ENCODE measurements at places on chromosomes 5 and 9.

DNA sequence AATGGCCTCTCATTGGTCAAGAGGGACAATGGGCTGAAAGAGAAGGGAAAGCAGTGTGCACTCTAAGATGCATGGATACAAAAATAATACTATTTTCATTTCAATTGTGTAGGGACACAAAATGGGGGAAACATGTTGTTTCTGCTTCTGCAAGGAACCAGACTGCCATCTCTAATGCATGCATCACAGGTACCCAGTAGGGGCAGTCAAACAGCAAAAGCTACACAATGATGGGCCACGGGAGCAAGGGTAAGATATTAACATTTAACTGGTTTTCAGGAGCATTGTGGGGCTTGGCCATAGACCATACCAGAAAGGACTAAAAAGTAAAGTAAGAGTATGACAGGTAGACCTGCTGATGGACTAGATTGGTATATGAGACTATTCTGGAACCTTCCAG is 535.8 kb downstream of the SPATA31D1 start:
- DNase-seq = no peak

DNA sequence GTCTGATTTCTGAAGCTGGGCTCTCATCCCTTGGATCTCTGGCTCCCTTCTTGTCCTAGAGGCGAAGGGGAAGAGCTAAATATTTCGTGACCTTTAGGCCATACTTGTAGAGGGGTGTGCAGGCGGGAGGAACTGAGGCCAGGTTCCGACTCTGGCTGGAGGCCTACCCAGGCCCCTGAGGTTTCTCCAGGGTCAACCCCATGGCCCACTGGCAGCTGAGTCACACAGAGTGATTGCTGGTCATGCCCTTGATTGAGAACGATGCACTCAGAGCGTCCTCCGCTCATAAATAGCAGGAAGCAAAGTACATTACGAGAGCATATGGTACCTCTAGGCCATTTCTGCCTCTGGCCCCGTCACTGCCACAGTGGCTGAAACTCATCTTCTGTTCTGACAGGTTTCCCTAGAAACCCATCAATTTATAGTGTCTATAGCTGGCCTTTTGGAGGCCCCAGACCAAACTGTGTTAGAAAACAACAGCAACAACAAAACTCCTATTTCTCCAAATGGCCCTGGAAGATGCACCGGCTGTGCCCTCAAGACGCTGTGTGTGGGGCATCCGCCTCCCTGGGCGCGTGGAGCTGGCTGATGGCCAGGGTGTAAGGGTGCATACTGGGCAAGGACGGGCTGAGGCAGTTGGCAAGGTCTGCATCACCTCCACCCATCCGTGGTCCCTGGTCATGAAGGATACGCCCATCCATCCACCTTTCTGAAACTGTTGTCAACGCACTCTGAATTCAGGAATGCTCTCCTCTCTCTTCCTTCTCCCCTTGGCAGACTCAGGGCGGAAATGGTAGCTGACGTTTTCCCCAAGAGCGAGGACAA is 32.9 kb upstream of the FCN1 start:
- no peak for DNase-seq

- no peak for DNase-seq
Observed at GRCh38 chr5:173001229-173001841, 17.8 kb downstream of the ATP6V0E1 start.

DNA sequence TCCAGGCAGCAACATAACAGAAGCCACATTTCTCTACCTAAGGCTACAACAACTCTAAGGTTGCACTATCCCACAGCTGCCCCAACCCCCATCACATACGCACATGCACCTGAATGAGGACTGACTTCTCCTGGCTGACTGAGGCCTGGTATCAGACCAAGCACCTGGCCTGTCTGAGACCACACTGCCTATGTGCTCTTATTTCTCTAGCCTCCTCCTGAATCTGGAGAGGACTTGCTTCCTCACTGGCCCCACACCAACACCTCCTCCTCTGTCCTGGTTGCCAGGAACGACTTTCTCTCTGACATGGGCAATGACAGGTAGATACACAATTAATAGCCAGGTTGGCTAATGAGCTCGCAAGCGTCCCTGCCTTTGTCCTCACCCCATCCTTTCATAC is 14.9 kb upstream of the VDAC1 start:
- DNase-seq = no peak

- no peak for DNase-seq
Observed at GRCh38 chr9:131096269-131097125, at the start of gene AIF1L. TSS of gene AIF1L (plus strand) at chr9:131096531. CDS start at chr9:131096630, 99 bp downstream.

DNA sequence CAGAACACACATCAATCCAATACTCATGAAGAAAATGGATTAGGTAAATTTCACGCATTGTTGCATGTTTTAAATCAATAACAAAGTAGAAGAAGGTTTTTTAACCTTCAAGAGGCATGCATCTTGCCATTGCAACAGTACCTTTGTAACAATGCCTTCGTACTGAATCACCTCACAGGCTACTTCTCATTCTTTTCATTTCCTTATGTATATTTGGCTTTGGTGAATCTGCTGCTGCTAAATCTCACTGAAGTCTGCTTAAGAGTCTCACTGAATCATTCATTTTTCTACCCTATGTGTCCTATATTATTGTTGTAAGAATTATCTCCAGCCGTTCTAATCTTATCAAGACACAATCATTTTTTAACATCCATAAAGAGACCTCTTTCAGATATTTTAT is 152.5 kb downstream of the CDH10 start:
- DNase-seq = no peak

GRCh38 chr9:75152416-75152815 is 64.1 kb downstream of the OSTF1 start:
- DNase-seq = no peak

DNA sequence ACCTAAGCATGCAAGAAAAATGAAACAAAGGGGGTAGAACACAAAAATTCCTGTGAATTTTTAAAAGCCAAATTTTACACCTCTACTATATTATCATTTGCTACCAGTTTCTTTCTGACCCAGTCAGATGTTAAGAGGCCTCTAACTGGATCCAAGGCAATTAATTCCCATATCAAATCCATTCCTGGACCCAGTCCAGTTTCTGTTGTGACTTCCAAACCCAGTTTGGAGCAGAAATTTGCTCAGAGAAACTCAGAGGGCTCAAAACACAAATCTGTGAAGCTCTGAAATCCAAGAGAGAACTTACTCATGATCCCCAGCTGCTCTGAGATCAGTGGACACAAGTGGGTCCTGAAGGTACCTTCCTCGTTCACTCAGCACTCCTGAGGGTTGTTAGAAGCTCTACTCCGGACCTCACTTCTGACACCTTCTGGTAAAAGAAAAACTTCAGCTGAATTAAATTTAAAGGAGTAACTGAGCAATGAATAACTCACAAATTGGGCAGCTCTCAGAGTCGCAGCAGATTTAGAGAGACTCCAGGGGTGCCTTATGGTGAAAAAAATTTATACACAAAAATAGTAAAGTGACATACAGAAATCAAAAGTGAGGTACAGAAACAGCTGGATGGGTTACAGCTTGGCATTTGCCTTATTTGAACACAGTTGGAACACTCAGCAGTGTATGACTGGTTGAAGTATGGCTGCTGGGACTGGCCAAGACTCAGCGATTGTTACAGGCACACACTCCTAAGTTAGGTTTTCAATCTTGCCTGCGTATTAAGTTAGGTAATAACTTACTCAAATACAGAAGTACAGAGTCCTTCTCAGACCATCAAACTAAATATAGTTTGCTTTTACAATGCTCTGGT is 32.4 kb downstream of the INSL4 start:
- no peak for DNase-seq

DNA sequence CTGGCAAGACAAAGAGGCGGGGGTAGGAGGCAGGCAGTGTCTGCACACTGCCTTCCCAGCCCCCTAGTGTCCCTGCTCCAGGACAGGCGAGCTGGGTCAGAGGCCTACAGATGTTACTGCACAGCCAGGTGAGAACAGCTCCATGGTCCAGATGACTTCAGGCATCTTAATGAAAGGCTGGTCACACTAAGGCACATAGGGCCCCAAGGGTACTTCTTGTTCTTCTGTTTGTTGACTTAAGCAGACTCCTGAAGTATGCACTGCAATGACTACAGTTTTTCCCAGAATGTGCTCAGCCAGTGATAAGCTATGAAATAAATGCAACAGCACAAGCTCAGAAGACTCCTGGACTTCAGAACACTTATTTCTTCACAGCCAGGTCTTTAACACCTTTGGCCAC is 27.4 kb downstream of the ATPSCKMT start:
- DNase-seq = no peak

DNA sequence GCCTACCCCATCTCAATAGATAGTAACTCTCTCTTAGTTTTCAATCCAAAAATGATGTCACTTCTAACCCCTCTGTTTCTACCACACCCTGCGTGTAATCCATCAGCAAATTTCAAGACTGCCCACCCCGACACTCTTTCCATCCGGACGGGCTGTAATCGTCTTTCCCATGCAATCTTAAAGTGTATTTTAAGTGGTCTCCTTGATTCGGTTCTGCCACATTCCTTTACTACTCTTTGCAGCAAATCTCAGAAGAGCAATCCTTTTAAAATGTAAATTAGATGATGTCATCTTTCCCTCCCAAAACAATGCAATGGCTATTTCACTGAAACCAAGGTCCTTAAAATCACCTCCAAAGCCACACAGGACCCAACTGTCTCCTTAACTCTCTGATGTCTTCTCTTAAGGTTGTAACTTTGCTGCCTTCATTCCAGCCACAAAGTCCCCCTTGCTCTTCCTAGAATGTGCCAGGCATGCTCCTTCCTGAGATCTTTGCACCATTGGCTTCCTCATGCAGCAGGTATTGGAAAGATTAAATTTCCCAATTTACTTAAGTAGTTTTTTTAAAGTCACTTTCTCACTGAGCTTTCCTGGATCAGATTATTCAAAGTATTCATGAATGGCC is 932.5 kb upstream of the WWC1 start:
- DNase-seq = no peak

- no peak for DNase-seq
Observed at GRCh38 chr9:96620832-96621269, 1.2 kb upstream of the CDC14B start.

GRCh38 chr9:118577121-118577520 is 792.1 kb downstream of the BRINP1 start:
- DNase-seq = no peak

Data from cortex of kidney (tissue), 1 donor.